ENCODE measurements at places on chromosomes 1 and 21.

GRCh38 chr1:176055398-176055797, 151.7 kb downstream of the COP1 start:
- DNase-seq: no peak

DNA sequence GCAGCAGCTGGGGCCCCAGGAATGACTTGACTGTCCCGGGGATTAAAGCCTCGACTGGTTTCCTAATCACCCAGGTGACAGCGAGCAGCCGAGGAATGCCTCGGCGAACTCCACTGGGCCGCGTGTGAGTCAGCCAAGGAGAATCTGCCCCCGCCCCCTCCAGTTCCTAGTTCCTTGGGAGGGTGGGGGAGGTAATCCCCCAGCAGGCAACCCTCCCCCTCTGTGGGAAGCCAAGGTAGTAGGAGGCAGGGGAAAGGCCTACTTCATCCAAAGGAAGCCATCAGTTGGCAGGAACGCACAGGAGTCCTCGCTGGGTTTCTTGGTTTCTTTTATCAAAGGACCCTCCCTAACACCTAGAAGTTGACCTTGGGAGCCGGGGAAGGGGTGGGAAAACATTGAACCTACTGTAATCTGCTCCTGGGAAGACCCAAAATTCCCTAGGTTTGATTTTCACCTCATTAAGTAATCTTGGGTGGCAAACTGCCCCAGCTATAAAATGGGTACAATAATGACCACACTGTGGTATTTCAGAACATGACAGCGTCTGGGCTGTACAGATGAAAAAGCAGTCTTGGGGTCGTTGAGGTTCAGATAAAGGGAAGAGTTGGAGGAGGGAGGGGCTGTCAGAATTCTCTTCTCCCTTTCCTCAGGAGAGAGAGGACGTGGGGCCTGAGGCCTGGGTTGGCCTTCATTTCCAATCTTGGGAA, 1.4 kb downstream of the TENT5B start:
- DNase-seq: no peak

GRCh38 chr1:167861664-167862381, 52.1 kb downstream of the ADCY10 start:
- no peak for DNase-seq

DNA sequence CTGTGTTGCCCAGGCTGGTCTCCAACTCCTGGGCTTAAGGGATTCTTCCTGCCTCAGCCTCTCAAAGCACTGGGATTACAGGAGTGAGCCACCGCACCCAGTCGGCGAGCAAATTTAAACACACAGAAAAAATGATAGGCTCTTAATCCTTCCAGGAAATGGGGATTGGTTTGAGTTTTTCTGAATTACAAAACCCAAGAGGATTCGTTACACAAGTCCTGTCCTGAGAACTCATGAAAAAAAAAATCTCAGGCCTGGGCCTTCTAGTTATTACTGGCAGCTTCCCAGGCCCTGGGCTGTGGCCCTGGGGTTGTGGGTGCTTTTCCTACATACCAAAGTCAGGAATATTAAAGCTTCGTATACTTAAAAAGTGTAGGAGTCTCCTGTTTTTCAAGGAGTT, 6.3 kb upstream of the IFNGR2 start:
- DNase-seq: no peak

- no peak for DNase-seq
Observed at GRCh38 chr21:15174923-15175322, 110.1 kb upstream of the NRIP1 start.

DNA sequence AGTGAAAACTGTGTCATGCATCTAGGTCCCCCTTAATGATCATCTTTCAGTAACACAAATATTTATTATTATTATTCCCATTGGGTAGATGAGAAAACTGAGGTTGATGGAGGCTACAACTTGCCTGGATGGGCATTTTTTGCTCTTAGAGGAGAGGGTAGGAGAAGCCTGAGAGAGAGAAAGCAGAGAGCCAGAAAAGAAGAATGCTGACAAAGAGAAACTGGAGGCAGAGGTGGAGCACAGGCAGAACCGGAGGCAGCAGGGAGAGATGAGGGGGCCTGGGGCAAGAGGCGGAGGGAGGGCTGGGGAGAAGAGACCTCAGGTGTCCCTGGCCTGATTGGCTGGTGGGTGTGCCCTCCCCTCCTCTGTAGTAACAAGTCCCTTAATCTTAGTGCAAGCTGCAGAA, 4.1 kb downstream of the BLACAT1 start:
- no peak for DNase-seq

DNA sequence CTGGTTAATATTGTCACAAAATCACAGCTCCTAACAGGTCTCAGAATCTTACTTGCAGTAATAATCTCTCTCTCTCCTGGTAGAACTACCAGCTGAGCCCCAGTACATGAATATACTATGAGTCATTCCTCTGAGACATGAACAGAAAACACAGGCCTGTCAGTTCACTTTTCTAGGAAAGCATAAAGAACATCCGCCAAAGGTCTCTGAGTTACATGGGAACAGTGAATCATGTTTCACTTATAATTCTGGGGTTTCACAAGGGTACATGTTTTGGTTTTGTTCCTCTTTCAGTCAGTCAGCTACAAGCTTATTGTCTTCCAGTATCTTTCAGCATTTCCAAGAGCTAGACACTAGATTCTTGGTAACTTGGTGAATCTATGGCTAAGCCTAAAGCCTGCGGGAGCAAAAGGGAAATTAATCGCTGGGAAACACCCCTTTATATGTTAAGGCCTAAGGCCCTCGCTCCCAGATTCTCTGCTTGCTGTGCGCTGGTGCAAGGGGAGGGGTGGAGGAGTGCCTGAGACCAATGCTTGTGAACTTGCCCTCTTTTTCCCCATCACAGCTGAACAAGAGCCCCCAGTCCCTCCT, 31.7 kb downstream of the IFNGR2 start:
- no peak for DNase-seq

GRCh38 chr1:42035205-42035829, 116.6 kb upstream of the HIVEP3 start:
- DNase-seq: peak; percentile 59

DNA sequence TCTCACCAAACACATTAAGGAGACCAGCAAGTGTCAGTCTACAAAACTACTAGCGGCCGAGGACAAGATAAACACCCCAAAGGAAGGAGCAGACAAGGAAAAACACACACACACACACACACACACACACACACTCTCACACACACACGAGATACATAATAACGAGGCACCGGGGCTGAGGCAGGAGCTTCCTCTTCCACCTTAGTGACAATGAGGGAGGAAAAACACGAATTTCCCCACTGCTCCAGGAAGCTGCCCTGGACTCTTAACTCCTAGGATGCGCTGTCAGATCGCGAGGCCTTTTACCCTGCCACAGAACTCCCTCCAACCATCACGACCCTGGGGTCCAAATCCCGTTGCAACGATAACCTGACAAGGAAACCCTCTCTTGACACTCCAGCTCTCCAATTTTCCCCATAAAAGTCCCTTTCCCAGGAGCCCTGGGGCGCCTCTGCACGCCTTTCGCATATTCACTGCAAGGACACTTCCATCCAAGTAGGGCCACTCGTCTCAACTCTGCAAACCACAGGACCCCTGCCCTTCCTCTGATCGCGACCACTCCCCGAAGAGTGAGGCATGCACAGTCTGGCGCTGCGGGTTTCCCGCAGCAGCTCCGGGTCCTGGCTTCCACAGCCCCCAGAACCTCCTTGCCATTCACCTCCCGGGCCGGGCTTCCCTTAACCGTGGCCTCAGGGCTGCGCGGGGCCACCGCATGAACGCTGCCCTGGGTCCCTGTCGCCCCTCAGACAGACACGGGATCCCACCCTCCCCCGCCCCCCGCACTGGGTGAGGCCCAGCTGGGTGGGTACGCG, 581 bp downstream of the ETV3 start:
- peak; percentile 11 for DNase-seq

- DNase-seq: no peak
Observed at GRCh38 chr1:119739150-119739549, 27.4 kb downstream of the PHGDH start.

GRCh38 chr1:10065760-10066159, 33.0 kb downstream of the UBE4B start:
- DNase-seq: no peak

GRCh38 chr1:156840186-156840897, 18.6 kb downstream of the INSRR start:
- no peak for DNase-seq

DNA sequence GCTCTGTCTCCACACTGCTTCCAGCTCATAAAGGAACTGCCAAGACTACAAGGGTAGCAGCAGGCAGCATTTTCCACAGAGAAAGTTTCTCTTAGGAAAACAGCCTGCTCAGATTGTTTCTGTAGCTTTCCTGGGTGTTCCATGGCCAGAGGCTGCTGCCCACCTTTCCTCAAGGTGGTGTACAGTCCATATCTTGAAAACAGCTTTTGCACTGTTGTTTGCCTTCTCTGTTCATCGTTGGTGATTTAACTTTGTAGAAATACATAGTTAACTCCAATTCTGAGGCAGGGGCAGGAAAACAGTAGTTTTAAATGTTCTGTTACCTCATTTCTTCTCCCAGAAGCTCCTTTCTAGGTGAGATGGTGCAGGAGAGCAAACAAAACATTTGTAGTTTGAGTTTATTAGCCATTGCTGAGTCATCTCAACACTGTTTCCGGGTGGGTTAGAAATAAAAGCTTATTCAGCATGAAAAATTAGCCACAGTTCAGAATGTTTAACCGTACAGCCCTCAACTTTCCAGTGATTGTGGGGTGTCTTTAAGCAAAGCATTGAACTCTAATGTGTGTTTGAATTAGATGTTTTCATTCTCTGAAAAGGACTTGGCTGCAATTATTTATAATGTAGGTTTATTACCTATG, 41.7 kb downstream of the DIP2A start:
- peak; percentile 9 for DNase-seq

DNA sequence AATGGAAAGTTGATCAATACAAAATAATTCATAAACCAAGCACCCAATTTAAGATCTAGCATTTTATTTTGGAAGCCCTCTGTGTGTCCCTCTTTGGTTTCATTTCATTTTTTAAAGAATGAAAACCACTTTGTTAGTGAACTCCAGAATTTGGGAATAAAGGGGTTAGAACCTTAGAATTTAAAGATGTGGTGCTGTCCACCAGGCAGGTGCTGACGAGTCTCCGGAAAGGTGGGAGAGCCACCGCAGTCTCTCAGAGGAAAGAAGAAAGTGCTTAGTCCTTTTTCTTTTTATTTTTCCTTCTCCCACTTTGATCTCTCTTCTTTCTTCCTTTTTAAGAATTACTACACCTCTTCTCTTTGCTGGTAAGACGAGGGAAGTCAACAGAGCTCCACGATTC, 20.5 kb upstream of the HIVEP3 start:
- DNase-seq: no peak

DNA sequence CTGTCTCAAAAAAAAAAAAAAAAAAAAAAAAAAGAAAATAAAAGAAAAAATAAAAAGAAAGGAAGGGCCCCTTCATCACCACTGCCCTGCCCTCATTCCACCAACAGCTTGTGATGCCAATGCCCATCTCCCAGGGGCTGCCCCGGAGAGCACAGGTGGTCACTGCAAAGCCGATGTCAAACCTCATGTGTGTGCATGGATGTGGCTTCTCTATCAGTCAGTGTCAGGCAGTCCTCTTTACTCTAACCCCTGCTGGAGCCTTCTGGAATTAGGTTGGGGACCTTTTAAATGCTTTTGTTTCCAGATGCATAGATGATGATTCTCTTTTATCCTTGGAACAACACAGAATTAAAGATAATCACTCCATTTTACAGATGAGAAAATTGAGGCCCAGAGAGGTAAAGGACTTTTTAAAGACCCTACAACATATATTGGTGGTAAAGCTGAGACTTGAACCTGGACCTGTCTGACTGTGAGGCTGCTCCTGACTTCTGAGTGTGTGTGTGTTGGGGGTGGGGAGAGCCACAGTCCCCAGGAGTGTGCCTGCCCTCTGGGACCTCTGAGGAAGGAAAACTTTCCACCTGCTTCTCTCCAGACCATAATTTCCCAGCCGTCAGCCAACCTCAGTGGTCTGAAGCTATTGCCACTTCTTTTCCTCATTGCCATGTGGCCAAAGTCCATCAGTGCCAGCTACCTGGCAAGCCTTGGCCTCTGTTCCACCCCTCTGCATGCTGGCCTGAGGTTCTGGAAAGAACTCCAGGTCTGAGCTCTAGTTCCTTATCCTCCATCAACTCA, 3.0 kb upstream of the TMEM54 start:
- DNase-seq: no peak

DNA sequence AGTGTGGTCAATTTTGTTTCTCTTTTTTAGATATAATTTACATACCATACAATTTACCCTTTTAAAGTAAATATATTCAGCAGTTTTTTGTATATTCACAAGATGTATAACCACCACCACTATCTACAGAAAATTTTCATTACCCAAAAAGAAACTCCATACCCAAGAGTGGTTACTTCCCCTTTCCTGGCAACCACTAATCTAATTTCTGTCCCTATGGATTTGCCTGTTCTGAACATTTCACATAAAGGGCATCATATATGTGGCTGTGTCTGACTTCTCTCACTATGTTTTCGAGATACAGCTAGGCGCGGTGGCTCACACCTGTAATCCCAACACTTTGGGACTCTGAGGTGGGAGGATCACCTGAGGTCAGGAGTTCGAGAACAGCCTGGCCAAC, 13.6 kb downstream of the PACC1 start:
- DNase-seq: no peak

- DNase-seq: no peak
Observed at GRCh38 chr1:153938996-153939395, 7.5 kb downstream of the DENND4B start.

DNA sequence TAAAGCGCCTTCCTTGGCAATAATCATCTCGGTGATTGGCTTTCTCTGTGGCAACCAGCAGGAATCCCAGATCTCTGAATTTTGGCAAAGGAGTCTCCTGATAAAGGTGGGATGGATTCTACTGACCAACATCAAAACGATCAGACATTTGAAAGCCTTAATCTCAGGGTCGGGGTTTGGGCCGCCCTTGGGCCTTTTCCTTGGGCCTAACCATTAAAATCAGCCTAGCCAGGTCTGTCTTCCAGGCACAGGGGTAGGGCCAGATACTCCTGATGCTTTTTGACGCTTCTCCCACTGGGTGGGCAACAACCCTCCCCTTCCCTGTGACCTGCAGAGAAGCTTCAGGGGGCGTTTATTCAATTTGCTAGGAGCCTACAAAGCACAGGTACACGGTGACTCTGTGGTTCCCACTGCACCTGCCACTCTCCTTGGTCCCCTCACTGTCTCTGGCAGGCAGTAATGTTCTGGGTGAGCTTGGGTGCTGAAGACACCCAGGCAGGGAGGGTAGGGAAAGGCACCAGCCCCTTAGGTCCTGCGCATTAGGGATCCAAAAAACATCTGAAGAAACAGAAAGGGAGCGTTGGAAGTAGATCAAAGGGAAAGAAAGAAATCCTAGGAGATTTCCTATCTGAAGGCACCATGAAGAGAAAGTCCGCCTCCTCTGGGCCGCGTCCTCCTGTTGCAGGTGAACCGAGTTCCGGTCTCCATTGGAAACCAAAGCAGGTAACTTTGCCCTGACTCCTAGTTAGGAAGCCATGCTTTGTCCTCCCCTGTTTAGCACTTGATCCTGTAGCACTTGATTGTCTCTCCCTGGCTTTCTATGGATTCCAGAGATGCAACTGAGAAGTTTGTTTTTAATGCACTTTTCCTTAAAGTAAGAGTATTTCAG, 12.3 kb downstream of the RNU1-2 start:
- DNase-seq: no peak

Measured in central memory CD4-positive, alpha-beta T cell (primary cell).